ENCODE measurements at places on chromosomes 13 and 19.

GRCh38 chr13:29943273-29943672, 92.9 kb upstream of the UBL3 start:
- DNase-seq: no peak

DNA sequence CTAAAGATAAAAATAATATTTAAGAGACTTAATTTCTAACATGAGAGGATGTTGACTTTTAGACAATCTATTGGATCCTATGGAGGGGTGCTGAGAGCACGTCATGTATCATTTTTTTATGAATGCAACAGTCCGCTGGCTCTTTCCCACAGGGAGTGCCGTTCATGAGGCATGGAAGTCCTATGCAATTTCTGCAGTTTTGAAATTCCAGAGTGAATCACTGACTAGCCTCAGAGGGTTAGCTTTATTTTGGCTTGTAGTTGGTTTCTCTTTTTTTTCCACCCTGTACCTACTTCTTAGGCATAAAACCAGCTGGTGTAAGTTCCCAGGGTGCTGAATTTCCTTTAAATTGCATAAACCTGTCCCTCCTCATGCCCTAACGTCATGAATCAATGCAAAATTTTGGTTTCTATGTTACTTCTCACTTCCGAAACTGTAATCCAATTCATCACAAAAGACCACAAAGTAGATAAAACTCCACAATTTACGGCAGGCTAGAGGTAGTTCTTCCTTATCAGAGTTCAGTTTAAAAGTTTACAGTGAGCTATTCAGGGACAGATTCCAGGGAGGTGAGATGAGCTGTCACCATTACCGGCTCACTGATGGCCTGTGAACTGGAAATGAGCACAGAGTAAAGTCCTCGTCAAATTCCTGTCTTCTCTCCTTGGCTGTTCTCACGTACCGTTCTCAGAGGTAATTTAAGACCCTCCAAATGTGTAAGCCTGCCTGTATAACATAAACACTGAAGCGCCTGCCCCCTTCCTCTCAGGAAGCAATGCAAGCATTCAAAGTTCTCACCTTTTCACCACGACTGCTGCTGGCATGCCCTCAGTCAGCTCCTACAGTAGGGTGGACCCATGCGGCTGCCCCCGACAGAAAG, 216.6 kb upstream of the SLC10A2 start:
- no peak for DNase-seq

DNA sequence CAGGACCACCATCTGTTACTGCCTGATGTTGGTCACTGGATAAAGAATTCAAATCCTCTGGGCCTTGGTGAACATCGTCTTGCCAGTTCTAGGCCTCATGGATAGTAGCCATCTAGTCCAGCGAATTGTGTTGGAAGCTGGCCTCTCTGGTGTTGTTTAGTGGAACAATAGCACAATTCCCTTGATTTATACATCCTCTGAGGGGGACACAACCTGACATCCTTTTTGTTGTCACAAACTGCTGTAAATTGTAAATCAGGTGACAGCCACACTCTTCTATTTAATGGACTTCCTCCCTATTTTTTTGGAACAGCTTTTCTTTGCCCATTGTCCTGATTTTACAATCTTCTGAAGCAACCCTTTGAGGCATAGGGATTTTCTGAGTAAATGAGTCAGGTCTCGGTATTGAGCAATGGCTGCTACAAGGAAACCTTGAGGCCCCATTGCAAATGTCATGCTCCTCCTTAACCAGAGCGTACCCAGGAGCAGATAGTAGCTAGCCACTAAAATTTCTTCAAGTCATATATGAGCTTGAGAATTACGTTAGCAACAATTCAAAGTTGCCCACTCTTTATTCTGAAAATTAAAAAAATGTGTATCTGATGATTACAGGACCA, 263.3 kb downstream of the COG6 start:
- DNase-seq: no peak

GRCh38 chr13:87498681-87499080, 172.5 kb upstream of the SLITRK5 start:
- DNase-seq: no peak

- no peak for DNase-seq
Measured at GRCh38 chr19:13097463-13098258, 5.0 kb downstream of the LYL1 start.

Data from CD4-positive, alpha-beta T cell treated with Interleukin-1 beta for 1 hour (primary cell).